ENCODE measurements at places on chromosomes 4 and X.
A peak's percentile ranks its signal among the peaks of the same experiment; 100 is the strongest.

DNA sequence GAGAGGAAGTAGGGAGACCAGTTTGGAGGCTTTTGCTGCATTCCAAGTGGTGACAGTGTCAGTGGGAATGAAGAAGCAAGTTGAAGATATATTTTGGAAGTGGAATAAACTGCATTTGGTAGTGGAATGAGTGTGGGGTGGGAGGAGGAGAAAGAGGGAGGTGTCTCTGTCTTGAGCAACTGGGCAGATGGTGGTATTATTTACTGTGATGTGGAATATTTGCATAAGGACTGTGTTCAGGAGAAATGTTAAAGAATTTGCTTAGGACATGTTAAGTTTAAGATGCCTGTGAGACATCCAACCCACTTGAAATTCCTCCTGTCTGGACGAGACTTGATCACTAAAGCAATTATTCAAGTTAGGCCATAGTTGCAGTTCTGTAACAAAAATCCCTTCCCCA lies 448.9 kb upstream of the AMOT start:
- no peak for ATAC-seq

DNA sequence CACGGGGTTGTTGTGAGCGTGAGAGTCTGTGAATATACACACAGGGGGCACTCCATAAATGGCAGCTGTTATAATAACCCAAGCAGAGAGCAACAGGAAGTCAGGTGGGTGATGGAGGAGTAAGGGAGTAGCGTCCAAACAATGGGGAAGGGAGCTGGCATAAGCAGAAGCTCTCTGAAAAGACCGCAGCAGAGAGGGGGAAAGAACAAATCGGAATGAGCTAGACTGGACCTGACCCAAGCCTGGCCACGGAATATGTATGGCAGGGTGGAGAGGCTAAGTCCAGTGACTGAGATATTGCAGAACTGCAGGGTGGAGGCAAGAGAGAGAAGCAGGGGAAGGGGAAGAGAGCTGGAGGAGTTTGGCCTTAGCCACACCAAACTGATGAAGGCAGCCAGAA lies 6.5 kb upstream of the GJB1 start:
- ATAC-seq, result no peak

DNA sequence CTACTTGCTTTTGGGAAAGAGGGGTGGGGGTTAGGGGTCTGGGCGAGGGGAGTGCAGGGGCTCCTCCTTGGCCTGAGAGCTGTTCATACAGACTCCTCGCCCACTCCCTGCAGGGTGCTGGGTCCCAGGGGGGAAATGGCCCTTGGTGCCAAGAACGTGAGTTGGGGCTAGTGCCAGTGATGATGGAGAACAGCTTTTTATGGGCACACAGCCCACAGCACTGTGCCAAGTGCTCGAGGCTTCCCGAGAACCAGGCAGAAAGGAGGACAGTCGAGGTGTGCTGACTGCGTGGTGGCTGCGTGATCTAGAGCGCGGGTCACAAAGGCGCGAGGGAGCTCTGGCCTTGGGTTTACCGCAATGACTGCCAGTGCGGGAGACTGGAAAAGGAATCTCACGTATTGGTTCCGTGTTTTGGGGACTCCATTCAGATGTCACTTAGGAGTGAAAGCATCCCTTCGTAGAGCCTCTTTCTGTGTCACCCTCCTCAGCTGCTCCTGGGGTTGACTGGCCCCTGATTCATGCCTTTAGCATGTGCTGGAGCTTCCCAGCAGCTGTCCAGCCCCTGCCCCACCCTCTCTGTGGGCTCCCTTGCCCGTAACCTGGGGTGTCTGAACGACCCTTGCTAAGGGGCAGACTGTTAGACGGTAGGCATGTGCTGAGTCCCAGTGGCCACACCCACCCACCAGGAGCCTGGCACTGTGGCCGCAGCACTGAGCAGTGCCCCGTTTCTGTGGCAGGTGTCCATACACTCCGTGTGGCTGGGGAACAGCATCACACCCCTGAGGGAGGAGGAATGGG lies 20.9 kb upstream of the MSANTD1 start:
- no peak for ATAC-seq

DNA sequence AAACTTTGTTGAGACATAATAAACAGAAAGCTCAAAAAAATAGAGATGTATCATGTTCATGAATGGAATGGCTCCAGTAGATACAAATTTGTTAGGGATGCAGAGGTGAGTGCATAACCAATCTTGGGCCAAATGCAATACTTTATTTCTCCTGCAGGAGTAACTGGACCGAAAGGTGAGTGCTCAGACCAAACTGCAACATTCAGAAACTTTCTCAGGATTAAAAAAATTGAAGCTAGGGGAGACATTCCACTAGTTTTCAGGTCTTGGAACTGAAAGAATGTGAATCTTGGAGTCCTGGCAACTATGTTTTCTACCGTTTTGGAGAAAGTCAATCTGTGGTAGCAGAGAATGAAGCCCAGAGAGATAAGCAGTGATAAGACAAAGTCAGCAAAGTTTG lies 21.2 kb upstream of the LCORL start:
- ATAC-seq, result no peak

DNA sequence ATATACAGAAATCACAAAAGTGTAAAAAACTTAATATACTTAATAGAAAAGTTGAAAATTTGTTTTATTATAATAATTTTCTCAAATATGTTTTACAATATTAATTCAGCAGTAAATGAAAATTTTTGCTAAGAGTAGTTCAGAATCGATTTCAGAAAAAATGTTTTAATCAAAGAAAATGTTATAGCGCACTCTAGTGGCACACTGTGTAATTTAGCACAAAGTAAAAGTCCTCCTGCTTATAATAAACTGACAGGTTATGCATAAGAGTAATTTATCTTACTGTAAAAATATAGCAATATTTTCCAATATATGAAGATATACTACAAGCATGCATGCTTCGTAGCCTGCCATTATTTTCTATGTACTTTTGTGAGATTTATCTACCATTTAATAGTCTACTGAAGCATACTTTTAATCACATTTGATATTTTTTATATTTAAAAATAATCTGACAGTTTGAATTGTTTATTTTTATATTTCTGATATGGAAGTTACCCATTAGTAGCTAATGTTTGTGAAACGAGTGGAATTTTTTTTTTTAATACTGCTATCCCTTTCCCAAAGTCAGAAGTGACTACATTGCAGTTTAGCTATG lies 217.9 kb upstream of the KLHL4 start:
- ATAC-seq, result no peak

- ATAC-seq, result no peak
These were observed 176.5 kb downstream of the AR start for GRCh38 chrX:67720344-67720743.

DNA sequence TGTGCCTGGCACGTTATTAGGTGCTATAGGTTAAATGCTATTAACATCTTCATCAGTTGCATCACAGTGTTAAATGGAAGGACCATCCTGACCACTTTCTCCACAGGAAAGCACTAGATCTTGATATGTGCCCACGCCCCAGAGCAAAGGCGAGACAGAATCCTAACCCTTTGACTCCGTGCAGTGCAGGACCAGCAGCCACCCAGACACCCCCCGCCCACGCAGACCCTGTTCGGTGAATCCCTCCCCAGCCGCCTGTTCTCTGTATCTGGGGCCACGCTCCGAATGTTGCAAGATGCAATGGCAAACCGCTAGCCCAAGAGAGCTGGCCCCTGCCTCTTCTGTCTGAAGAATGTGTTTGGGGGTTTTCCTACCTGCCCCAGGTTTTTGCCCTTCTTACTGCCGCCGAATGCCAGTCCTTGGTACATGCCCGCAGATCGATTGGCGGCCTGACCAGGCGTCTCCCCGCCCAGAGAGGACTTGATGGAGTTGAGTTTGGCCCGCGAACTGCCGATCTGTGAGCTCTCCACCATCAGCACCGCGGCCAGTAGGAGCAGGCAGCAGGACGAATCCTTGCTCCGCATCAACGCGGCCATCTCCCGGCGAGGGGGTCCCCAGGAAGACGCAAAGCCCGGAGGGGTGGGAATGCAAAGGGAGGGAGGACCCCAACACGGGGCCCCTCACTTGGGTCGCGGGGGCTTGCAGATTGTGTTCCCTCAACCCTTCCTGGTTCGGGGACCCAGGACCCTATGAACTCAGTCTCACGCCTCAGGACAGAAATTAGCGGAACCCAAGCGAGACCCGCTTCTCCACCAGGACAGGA lies 906 bp downstream of the DKK2 start:
- ATAC-seq, result peak; percentile 61

DNA sequence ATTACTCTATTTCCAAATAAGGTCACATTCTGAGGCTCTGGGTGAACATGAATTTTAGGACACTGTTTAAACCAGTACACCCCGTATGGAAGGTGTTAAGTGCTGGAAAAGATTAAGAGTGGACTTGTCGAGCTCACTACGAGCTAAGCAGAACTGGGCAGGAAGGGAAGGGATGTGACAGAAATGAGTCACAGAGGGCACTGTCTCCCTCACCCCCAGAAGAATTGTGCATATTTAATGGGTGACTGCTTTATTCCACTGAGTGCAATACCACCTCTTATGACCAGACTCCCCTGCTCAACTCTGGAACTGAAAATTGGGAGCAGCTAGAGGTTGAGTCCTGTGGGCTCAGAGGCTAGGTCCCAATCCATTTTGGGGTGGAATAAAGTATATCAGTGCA lies 187.4 kb upstream of the RPS6KA3 start:
- peak; percentile 57 for ATAC-seq

- no peak for ATAC-seq
These were observed 27.5 kb upstream of the CXCL13 start for GRCh38 chr4:77578145-77578544.

- peak; percentile 95 for ATAC-seq
These were observed at the start of gene MAGT1 for GRCh38 chrX:77894921-77895886. MAGT1 (minus strand) TSS chrX:77895435; CDS start chrX:77895410, 25 bp downstream.

- ATAC-seq, result no peak
These were observed 3.6 kb upstream of the AMOT start for GRCh38 chrX:112844250-112844649.

GRCh38 chrX:32744921-32745320 lies 466.4 kb downstream of the DMD start:
- no peak for ATAC-seq

DNA sequence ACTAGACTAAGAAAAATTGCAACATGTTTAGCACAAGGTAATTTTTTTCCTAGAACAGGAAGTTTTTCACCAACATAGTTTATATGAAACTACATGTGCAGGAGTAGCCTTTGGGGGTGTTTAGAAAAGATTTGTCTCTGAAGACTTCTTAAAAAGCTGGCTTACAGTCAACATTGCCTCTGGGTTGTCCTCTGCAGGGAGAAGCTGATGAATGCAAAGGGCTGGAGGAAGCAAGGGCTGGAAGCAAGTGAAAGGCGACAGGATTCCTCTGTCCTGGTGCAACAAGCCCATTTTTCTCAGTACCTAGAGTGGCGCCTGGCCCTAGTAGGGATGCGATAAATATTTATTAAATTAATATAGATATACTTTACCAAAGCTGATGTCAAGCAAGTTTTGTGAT lies 180.3 kb upstream of the LCORL start:
- ATAC-seq, result no peak

- no peak for ATAC-seq
These were observed 156.5 kb downstream of the NHS start for GRCh38 chrX:17531500-17531899.

DNA sequence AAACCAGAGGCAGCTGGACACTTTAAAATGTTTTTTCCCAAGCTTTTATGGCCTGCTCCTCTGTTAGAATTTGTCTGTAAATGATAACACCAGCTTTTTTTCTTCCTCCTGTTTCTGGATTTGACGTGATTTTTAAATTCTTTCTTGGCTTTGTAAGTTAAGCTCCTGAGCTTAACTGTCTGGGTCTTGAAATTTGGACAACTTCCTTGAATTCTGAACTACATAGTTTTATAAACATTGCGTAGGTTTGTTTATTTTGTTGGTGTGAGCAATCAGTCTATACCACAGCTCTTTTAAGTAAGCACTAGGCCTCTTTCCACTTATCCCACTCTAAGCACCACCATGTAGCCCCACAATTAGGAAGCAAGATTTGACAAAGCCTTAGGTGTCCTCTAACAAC lies 144.4 kb upstream of the GUCY1A1 start:
- no peak for ATAC-seq

DNA sequence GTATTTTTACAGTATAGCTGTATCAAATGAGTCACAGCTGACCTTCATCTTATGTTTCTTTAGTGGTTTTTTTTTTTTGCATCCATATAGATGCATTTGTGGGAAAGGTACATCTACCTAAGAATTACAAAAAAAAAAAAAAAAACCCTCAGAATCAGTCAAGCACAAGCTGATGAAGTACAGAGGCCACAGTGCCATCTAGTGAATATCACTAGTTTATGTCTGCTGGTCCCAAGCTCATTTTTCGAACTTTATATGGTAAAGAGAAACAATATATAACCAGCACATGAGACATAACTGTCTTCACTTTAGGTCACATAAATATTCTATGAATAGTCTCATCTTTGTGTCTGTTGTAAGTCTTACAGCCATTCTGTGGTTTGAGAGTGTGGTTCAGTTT lies 220.1 kb downstream of the DLG3 start:
- peak; percentile 74 for ATAC-seq

- ATAC-seq, result peak; percentile 93
These were observed 3.9 kb upstream of the SYN1 start for GRCh38 chrX:47623540-47624027.

DNA sequence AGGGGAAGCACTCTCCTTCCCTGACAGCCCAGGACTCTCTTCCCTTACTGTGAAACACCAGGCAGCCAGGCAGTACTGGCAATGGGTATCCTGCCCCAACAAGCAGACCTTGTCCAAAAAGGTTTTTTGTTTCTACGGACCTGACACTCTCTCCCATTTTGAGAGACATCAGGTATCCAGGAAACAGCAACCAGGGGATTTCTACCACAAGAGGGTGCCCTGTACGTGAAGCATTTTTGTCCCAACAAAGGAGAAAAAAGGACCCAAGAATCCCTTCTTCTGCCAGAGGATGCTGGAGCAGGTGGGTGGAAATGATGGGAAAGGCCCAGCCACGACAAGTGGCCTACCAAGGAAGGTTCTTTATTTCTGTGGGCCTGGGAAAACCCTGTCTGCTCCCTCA lies 65.7 kb upstream of the FGF13 start:
- no peak for ATAC-seq

DNA sequence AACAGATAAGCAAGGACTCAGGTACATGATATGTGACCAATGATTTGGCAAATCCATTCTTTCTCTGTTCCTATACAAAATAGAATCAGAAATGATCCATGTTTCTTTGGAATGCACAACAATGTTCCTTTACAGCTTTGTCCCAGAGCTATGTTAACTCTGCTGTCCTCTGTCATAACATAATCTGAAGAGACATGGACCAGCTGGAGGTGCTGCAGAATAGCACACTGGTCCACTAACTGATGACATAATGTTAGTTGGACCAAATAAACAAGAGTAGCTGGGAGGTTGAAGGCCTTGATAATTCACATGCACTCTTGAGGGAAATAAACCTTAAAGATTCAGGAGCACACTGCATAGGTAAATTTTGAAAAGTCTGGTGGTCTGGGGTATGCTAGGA lies 23.0 kb upstream of the DHX15 start:
- ATAC-seq, result peak; percentile 61

- ATAC-seq, result no peak
These were observed 28.6 kb downstream of the NUDT10 start for GRCh38 chrX:51361251-51361650.

- ATAC-seq, result peak; percentile 76
These were observed 60.8 kb downstream of the USP9X start for GRCh38 chrX:41145920-41146608.
